ENCODE measurements at places on chromosomes 4 and X.

DNA sequence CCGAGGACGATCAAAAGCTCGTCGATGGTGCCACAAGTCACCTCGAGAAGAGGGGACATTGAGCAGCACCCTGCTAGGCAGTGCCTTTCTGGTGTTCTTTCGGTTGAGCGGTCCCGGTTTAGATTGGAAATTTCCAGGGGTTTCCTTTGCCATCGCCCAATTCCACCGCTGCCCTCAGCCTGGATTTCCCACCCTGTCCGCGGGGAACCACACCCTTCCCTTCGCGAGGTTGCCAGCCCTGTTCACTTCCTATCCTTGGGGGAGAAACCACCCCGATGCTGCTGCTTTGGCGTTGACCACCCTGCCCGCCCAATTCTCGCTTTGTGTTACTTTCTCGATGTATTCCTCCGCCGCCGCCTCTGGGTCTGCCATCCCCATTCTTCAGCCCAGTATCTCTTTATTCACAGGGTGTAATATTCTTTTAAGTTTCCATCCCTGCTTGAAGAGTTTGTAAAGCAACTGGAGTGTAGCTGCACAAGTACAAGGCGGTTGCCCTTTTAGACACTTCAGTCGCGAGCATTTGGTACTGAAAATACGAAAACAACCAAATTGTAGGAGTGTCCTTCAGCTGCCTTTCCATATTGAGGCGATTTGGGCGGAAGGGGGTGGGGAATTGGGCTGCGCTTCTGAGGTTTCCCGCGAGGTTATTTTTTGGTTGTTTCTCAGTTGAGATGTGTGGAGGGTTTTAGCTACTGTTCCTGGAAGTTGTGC, 1.1 kb downstream of the OGT start:
- DNase-seq = peak; percentile 45

DNA sequence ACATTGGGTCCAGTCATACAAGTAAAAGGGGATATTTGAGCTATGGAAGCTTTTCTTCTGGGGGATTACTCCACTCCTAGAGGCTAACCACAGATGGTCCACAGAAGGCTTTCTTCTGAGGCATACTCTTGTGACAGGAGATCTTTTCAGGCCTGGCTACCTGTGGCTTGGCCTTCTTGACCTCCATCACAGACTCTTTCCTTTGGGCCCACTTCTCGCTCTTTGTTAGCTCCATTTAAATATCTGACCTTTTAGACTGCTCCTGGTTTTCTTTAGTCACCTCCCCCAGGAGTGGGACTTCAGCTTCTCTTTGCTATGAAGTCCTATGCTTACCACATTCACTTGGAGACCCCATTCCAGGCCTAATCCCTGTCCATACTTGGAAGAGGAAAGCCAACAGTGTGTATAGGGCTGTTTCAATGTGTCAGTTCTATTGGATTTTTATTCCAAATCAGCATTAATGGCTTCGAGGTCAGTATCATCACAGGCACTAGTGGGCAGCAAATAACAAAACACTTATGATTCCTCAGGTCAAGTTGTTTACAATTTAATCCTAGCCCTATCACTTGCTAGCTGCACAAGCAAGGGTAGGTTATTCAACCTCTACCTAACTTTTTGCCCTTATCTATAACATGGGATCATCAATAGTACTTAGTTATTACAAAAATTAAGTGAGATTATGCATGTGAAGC, 26.3 kb downstream of the GPC3 start:
- no peak for DNase-seq

DNA sequence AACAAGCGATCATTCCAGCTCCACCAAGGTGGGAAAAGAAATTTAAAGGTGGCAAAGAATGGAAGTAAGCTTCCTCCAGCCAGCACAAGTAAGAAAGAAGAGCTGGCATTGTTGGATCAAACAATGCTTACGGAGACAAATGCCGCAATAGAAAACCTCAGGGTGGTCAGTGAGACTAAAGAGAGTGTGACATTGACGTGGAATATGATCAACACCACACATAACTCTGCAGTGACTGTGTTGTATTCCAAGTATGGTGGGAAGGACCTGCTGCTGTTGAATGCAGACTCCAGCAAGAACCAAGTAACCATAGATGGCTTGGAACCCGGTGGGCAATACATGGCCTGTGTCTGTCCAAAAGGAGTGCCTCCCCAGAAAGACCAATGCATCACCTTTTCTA, 22.2 kb downstream of the LRIT3 start:
- no peak for DNase-seq

DNA sequence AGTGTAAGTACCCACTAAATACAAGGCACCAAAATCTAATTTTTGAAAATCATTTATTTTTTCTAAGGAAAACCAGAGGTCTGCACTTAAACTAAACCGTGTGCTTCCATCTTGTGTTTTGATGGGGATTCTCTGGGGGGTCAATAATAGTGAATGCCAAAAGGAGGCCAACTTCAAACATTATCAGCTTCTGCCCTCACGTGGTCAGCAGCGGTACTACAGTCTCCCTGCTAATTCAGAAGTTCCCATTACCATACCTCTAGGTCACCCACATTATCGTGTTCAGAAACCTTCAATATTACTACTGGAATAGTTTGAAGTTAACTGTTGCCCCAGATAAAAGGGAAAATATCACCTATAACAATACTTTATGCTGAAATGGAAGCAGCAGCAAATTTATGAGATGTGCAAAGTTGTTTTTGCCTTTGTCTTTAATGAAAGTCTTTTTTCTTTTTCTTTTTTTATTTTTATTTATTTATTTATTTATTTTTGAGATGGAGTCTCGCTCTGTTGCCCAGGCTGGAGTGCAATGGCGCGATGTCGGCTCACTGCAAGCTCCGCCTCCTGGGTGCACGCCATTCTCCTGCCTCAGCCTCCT, 17.3 kb downstream of the CTPS2 start:
- DNase-seq = peak; percentile 52

DNA sequence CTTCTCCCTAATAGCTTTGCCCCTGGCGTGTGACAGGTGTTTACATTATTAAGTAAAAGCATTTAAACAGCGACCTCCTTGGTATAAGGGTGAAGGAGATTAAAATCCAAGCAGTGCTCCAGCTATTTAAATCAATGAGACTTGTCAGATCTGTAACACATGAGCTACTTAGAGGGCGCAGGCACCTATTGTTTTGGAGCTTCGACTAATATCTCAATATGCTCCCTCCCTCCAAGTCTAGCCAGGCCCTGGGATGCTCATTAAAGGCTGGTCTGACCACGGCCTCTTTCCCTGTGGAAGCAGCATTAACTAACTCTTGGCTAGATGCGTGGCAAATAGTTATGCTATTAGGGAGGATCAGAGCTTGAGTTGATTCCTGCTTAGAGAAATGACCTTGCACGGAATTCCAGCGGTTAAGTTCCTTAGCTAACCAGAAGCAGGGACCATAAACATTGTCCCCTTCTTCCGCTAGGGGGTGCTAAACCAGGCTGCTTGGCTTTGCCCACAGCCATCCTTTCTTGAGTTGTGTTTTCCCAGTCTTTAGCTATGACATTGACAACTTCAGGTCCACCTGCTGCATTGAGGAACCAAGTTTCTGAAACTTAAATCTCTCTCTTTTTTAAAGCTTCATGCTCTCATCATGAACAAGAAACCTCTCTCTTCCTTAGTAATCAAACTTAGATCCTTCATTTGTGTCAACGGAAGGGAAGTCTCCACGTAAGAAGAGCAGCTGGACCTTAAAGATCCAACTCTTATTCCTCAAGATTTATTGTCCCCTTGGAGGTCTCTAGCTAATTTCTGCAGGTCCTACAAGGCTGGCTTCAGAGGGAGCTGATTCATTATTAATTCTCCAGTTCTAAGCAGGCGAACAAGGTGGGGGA, 80.7 kb upstream of the IGFBP7 start:
- peak; percentile 85 for DNase-seq

GRCh38 chr4:150591904-150592303, 10.0 kb downstream of the MAB21L2 start:
- DNase-seq = no peak

GRCh38 chr4:187190390-187190789, 466.7 kb upstream of the FAT1 start:
- no peak for DNase-seq

DNA sequence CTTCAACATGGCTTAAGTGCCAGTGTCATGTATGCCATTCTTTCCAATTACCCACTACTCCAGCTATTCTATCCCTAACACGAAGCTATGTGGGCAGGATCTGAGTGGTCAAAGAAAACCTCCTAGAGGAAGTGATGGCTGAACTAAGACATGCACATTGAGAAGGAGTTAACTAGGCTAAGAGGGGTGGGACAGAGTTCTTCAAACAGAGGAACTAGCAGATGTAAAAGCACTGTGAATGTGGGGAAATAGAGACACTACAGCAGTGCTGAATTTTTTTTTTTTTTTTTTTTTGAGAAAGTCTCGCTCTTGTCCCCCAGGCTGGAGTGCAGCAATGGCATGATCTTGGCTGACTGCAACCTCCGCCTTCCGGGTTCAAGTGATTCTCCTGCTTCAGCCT, 6.2 kb downstream of the JCHAIN start:
- DNase-seq = no peak

Data from WERI-Rb-1 (cell line).